Panc1 (cell line): ENCODE measurements at places on chromosomes 1 and 21.

- DNase-seq: no peak
These were observed 79.9 kb downstream of the PRDM2 start for GRCh38 chr1:13779930-13780329.

DNA sequence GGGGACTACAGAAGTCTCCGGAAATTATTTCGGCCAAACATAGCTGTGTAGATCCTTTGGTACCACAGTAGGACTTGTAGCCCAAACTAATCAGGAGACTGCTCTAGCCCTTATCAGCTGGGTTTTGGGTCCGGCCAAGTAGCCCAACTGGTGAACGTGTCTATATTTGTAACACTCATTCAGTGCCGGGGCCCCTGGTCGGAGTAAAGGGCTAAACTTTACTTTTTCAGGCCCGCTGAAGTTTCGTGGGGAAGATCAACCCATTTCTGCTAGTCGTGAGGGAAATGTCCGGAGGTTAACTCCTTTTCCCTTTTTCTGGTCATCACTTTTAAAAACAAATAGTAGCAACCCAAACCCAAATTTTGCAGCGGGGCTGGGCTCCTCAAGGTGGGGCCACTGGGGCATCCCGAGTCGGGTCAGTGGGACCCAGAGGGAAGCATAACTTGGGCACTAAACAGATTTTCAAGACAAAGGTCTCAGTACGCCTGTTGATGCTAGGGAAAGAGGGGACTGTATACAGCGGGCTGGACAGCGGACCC is 1.7 kb downstream of the LHX9 start:
- DNase-seq: no peak

DNA sequence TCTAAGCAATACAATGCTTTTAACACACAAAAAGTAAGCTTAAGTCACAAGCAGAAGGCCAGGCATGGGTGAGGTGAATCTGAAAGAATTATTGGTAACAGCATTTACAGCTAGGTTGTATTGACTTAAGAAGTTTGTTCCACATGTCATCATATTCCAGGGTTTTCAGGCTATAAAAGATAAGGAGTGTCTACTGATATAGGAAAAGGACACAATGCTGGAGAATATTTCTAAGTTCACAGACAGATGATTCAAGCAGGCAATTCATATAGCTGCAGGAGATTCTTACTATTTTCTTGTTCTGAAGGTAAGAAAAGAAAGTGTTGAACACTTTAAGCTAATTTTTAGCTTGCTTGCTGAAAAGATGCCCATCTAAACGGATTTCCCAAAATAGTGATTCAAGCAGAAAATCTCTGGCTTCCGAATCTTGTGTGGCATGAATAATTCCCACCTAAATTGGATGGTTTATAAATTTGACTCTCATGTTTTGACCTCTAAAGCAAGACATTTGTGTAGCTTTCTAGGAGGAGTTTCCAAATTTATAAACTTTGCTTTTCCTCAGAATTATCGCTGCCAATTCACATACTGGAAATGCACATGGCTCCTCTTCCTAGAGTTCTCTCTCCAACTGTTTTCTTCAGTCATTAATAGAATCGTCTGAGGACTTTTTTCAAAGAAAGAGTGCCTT is 95.6 kb upstream of the LBR start:
- DNase-seq: no peak

GRCh38 chr1:197319631-197320030 is 51.6 kb downstream of the CRB1 start:
- no peak for DNase-seq

DNA sequence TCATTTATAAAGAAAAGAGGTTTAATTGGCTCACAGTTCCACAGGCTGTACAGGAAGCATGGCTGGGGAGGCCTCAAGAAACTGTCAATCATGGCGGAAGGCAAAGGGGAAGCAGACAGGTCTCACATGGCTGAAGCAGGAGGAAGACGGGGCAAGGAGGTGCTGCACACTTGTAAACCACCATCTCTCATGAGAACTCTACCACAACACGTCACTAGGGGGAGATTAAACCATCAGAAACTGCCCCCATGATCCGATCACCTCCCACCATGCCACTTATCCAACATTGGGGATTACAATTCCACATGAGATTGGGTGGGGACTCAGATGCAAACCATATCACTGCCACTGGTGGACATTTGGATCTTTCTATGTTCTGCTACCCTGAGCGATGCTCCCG is 351.4 kb downstream of the NPHP4 start:
- DNase-seq: no peak

- peak; percentile 69 for DNase-seq
These were observed 49.8 kb downstream of the ARHGEF16 start for GRCh38 chr1:3504151-3504821.

GRCh38 chr1:227561241-227561907 is 2.0 kb upstream of the ZNF678 start:
- no peak for DNase-seq

DNA sequence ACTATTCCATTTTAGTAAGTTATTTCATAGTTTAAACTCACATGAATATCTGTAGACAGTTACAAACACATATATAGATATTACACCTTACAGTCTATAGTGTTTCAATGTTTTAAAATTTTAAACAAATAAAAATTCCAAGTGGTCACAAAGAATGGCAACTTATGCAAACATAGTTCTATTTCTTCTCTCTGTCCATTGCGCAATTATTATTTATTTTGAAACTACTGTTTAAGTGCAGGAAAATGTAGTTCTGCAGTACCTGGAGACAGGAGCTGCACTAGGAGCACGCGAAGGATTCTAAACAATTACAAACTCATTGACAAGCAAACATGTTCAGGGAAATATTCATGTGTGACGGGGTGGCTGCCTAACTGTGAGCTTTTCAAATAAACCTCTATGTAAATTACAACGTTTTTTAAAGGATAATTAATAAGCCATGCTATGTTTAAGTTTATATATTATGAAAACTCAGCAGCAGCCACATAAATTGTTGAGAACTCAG is 312.0 kb upstream of the DUSP10 start:
- no peak for DNase-seq

GRCh38 chr1:18927082-18927653 is 24.8 kb upstream of the ALDH4A1 start:
- DNase-seq: no peak

GRCh38 chr1:225937048-225937968 is 3.7 kb downstream of the LEFTY2 start:
- DNase-seq: no peak

GRCh38 chr1:27099135-27099586 is 55.8 kb downstream of the SLC9A1 start:
- no peak for DNase-seq

DNA sequence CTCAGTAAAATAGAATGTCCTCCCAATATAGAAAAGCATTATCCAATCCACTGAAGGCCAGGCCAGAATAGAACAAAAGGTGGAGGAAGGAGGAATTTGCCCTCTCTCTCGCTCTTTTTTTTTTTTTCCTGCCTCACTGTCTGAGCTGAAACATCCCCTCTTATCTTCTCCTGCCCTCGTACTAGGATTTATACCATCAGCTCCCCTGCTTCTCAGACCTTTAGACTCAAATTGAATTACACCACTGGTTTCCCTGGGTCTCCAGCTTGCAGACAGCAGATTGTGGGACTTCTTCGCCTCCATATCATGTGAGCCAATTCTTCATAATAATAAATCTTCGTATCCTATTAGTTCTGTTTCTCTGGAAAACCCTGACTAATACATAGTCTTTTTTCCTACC is 4.9 kb upstream of the ZMYM6 start:
- DNase-seq: no peak
